Caudate nucleus (tissue), 63 donors: ENCODE measurements at places on chromosomes 2 and 18.
A peak's percentile ranks its signal among the peaks of the same experiment; 100 is the strongest.

DNA sequence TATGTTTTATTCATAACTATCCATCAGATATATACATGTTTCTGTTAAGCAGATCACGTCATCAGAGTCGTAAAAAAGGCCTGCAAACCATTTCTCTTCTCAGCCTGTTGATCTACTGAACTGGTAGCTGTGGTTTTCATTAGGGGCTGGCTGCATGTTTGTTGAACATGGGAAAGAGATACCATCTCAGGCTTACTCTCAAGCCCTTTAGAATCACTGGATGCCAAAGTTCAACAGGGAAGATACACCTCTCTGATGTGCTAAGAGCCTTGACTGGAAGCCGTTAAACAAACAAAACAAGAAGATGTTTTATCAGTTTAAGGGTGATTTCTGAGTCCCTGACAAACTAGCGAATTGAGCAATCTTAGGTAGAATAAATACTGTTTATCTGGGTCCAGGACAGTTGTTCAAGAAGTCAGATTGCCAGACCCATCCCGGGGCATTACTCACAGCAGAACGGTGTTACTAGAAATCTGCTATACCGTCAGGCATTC is 94.5 kb upstream of the LMAN1 start:
- no peak for DNase-seq

DNA sequence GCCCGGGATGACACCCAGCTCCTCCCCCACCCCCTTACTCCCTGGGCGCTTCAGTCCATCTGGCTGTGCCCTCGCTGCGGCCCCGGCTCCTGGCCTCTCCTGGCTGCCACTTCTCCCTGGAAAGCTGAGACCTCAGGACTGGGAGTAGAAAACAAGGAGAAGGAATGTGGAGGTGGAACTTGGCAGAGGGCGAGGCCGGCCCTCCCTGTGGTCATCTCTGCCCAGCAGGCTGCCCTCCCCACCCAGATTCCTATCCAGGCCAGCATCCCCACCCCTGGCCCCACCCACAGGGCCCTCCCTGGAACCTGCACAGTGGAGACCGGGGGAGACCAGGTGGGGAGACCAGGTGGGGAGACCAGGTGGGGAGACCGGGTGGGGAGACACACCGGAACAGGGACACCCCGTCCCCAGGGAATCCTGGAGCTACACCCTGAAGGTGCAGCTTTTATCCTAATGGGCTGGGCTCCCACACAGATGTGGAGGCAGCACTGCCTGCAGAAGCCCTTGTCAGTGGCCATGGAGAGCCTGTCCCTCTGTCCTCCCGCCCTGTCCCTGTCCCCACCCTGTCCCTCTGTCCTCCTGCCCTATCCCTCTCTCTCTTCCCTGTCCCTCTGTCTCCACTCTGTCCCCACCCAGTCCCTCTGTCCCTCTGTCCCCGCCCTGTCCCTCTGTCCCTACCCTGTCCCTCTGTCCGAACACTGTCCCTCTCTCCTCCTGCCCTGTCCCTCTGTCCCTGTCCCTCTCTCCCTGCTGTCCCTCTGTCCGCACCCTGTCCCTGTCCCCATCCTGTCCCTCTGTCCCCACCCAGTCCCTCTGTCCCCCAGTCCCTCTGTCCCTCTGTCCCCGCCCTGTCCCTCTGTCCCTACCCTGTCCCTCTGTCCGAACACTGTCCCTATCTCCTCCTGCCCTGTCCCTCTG is 157.1 kb downstream of the PXDN start:
- no peak for DNase-seq

DNA sequence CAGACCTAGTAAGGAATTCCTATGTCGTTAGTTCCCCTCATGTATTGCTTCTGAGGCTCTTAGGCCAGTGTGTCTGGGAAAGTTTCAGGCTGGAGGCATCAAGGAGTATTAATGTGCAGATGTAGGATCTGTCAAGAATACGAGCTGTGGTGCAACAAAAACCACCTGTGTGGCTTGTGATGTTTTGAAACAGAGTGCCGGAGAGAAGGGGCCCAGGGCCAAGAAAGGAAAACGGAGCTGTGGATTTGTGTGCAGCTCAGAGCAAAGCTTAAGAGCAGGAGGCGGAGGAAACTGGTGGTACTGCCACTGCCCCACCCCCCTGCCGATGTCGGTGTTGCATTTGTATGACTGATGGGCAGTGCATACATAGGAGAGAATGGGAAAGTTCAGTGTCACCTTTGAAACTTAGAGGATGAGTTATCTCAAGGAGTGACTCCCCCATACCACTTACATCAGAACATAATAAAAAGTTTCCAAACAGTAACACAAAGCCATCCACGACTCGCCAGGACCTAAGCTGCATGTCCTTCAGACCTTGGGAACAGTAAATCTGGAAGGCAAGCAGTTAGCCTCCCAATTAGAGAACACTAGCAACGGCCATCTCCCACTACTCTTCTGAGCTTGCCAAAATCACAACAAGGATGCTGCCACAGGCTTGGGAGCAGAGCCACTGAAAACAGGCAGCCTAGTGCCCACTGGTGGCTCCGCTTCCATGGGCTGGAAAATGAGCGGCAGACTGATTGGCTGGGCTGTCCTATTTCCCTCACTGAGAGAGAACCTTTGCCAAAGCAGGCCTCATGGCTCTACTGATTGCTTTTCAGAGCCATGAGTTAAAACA is 152.7 kb upstream of the NT5C1B start:
- peak; percentile 5 for DNase-seq

- no peak for DNase-seq
Observed at GRCh38 chr18:76390452-76391035, 104.5 kb downstream of the ZNF516 start.

DNA sequence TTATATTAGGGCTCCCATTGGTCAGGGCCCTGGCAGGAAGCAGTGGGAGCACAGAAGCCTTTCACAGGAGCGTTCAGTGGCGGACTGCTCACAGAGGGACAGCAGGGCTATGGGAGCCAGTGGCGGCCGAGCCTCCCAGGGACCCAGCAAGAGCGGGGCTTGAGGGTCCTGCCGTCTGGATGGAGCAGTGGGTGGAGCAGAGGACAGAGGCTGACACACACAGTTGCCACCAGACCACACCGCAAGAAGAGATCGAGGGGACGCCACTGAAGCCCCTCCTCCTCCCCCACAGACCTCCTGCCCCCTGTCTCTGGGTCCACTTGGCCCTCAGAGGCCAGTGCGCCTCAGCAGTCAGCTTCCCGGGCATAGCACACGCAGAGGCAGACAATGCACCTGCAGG is 39.3 kb downstream of the SALL3 start:
- DNase-seq: no peak

DNA sequence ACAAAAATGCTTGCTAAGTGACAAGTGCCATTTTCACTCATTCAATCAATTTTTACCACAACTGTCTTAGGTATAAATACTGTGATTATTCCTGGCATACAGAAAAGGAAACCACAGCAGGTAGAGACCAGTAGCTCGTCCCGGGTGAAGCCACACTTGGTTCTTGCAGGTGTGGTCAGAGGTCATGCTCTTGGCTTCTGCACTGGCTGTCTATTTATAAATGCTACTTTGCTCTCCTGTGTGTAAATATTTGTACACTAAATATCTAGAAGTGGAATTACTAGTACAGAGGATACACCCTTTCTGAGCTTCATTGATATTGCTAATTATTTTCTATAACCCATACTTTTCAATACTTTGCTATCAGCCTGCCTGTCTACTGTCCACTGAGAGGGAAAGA is 284.6 kb downstream of the MYT1L start:
- DNase-seq: no peak

- DNase-seq: no peak
Observed at GRCh38 chr2:19102696-19103423, 255.6 kb downstream of the OSR1 start.

GRCh38 chr18:44673256-44673880 is 7.3 kb upstream of the SETBP1 start:
- DNase-seq: no peak

- no peak for DNase-seq
Observed at GRCh38 chr2:119463136-119463535, 31.5 kb downstream of the TMEM37 start.

DNA sequence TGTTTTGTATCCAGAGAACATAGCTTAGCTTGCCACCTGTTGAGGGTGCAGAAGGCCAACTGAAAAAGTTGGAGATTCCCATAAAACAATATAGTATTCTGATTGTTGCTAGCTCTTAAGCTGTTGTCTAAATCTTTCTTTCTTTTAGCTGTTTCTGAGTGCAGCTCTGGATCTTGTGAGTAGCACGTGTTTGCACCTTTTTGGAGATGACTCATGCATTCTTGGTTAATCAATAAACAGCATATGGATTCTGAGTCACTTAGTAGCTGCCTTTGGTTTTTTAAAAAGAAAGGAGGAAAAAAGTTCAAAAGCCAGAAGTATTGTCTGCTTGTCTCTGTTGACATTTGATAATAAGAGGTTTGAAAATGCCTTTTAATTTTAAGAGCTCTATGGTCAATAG is 483.0 kb upstream of the FSIP2 start:
- no peak for DNase-seq

- DNase-seq: no peak
Observed at GRCh38 chr2:42909966-42910365, 117.6 kb upstream of the HAAO start.

DNA sequence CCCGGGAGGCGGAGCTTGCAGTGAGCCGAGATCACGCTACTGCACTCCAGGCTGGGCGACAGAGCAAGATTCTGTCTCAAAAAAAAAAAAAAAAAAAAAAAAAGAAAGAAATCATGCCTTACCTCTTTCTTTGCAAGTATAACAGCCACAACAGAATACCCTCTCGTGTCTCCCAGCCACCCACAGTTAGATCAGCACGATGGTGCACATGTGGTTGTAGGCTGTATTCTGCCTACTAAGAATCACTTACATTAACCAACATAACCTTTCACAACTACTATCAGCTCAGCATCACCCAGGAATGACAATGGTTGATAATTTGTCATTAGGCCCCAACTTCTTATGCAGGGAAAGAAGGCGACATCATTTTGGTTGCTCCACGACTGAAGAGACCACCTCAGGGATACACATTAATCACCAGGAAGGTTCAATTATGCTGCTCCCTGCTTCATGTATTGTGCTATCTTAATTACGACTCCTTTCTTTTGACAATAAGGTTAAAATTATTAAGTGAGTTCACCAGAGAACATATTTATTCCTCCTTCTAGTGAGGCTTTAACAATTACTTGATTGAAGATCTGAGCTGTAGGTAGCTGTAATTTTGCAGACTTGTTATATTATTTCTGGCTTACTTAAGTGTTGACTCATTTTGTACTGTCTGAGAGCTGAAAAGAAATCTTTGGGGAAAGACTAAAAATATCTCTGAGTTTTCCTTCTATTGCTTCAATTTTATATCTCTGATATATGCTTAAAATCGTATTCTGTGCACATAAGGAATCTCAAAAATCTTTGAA is 120.1 kb downstream of the LRP1B start:
- DNase-seq: no peak

- DNase-seq: no peak
Observed at GRCh38 chr2:223185638-223186037, 133.6 kb downstream of the KCNE4 start.

GRCh38 chr2:1438972-1439371 is 25.7 kb downstream of the TPO start:
- DNase-seq: no peak

GRCh38 chr2:219155054-219155644 is 5.5 kb downstream of the NHEJ1 start:
- DNase-seq: no peak

DNA sequence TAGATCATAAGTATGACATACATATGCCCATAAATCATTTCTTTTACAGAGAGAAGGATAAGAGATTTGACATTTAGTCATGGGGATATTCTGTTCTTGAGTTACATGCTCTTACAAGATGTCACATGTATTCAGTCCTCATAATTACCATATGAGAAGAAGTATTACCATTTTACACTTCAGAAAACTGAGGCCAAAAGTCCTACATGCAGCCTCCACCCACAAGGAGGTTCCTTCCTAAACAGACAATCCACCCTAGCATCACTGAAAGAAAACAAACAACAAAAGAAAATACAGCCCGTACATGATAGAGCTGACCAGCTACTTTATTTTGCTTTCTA is 335.1 kb downstream of the SETBP1 start:
- no peak for DNase-seq

- no peak for DNase-seq
Observed at GRCh38 chr2:71586471-71586870, 133.1 kb downstream of the DYSF start.

DNA sequence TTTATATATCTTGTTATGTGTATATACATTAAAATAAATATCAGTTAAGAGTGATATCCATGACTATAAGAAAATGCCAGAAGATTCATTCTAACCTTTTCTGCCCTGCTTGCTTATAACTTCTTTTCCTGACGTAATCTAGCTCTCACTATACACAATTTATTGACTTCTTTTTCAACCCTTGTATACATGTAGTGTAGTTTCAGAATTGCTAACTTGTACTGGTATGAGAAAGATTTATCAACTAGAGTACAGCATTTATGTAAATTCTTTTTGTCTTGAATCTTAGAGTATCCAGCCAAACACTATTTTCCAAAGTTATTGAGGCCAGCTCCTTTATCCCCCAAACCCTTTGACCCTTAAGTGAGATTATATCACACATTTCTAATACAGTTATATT is 798.0 kb upstream of the RAB6C start:
- no peak for DNase-seq

GRCh38 chr2:176392249-176392648 is 123.0 kb downstream of the MTX2 start:
- no peak for DNase-seq

- no peak for DNase-seq
Observed at GRCh38 chr2:74021407-74021755, 36.7 kb downstream of the TET3 start.

DNA sequence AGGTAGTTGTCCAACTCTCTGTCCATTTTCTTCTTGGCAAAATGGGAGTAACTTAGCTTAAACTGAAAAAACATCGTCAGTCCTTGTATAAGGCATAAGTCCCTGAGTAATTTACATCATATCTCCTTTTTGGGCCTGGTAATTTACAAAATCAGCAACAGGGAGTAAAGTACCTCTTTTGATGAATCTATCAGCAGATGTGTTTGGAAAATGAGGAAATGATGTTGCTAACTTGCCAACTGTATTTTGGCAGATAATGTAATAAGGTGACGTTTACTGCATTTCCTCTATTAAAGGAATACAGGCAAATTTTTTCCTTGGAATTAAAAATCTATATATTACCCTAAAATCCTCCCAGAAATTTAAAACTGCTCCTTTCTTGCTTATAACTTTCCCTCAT is 29.2 kb downstream of the ANKRD44 start:
- no peak for DNase-seq

- no peak for DNase-seq
Observed at GRCh38 chr2:156021146-156022040, 311.1 kb downstream of the NR4A2 start.

GRCh38 chr2:136185981-136186776 is 68.2 kb upstream of the CXCR4 start:
- DNase-seq: no peak

DNA sequence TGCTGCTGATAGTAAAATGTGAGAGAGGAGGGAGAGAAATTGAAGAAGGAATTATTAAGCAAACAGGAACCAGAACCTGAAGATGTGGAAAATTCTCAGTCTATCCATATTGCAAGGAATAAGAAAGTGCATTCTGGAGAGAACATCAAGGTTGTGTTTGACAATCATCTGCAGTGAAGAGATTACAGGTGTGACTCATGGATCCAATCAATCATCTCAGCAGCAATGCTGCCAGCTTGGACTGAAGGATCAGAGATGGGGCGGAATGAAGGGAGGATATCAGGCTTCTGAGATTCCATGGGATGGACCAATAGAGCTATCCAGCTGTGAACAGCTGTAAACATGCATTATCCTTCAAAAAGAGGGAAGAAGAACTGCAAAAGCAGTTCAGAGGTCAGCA is 247.3 kb downstream of the LPIN1 start:
- no peak for DNase-seq
